ENCODE measurements at places on chromosomes 6 and 20.

- no peak for DNase-seq
These were observed 5.4 kb upstream of the CPXM1 start for GRCh38 chr20:2805689-2806350.

- no peak for DNase-seq
These were observed 383.6 kb downstream of the PREX1 start for GRCh38 chr20:48444249-48444648.

DNA sequence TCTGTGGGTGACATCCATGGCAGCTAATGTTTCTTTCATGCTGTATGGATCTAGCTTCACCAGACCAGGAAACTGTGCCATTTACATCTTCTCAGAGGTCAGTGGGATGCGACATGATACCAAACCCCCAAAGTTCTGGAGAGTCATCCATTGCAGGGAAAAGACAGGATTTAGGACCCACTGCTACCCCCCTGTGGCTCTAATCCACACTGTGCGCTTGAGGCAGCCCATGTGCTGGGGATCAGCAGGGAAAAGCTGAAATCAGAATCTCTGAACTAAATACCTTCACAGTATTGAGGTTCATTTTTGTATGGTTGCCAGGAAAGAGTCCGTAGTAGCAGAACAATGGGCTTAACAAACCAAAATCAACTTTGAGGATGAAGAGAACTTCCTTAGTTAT is 164.4 kb downstream of the TMEM242 start:
- no peak for DNase-seq

- peak; percentile 4 for DNase-seq
These were observed 174.3 kb downstream of the CDKAL1 start for GRCh38 chr6:20708367-20709124.

- no peak for DNase-seq
These were observed 94.0 kb upstream of the MCHR2 start for GRCh38 chr6:100088009-100088408.

DNA sequence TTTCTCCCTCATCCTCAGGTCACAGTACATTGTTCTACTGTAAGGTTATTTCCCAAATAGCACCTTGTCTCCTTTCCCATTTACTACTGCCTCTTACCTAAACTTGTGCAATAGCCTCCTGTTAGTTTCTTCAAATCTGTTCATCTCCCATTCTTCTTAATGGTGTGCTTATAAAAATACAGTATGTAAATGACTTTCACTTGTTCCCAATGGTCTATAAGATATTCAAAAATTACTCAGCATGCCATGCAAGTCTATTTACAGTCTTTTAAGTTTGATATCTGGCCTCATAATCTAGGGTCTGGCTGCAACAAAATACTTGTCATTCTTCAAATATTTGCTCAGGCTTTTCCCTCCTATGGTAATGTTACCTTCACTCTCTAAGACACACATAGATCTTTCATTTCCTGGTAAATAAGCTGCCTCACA is 31.5 kb upstream of the RHAG start:
- no peak for DNase-seq

- peak; percentile 40 for DNase-seq
These were observed 52.6 kb upstream of the MAFB start for GRCh38 chr20:40741507-40742106.

DNA sequence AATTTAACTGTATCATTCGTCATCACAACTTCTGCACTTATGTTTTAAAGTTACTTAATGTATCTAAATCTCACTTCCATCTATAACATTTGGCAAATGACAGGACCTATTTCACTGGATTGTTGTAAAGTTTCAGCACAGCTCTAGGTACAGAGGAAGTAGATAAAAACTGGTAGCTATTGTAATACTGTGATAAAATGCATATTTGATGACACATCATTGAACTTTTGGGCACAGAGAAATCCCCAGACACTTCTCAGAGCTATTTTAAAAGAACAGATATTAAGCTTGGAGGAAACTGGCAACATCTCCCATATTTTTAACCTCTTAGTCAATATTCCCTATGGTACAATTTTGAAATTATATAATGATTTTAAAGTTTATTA is 138.7 kb downstream of the RFPL4B start:
- DNase-seq, result no peak

GRCh38 chr20:42988319-42988718 is 201.4 kb downstream of the PTPRT start:
- no peak for DNase-seq

DNA sequence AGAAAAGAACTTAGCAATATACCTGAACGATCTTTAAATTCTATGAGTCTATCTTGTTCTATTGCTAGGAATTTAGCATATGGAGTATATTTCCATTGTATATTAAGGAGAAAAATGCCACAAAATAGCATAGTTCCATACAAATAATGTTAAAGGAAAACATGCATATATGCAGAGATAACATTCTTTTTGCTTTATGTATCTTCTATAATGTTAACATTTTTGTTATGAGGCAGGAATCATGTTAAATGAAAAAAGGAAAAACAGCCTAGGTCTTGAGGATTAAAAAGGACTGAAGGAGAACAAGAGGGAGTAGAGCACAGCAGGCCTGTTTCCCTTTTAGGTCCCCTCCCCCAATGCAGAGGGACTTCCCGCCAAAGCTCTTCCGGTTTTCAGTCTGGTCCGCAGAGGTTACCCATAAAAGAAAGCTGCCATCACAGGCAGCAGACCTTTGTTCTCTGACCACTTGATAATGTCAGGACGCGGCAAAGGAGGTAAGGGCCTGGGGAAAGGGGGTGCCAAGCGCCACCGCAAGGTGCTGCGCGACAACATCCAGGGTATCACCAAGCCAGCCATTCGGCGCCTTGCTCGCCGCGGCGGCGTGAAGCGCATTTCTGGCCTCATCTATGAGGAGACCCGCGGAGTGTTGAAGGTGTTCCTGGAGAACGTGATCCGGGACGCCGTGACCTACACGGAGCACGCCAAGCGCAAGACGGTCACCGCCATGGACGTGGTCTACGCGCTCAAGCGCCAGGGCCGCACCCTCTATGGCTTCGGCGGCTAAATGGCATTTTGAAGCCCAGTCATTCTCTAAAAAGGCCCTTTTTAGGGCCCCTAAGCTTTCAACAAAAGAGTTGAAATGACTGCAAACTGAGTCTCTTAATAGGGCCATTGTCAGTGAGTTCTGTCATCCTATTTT is 108.4 kb upstream of the PRSS16 start:
- peak; percentile 82 for DNase-seq

GRCh38 chr20:64196847-64197306 is 32.6 kb downstream of the MYT1 start:
- no peak for DNase-seq

- DNase-seq, result no peak
These were observed 5.4 kb upstream of the SIRPB1 start for GRCh38 chr20:1625083-1625690.

DNA sequence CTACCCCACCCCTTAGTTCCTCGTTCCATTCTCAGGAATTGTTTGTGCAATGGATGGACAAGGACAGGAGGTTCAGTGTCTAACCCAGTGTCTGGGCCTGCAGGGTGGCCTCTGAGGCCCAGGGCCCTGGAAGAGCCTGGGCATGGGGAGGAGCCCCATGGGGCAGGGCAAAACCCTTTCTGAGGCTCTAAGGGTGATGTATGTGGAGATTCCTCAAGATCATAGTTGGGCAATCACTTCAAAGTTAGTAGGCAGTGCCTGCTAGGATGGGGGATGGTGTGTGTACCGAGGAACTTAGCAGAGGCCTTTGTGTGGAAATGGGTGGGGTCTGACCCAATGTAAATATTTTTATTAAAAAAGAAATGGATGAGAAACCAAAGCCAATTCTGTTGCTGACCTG is 6.7 kb upstream of the C2 start:
- DNase-seq, result no peak

DNA sequence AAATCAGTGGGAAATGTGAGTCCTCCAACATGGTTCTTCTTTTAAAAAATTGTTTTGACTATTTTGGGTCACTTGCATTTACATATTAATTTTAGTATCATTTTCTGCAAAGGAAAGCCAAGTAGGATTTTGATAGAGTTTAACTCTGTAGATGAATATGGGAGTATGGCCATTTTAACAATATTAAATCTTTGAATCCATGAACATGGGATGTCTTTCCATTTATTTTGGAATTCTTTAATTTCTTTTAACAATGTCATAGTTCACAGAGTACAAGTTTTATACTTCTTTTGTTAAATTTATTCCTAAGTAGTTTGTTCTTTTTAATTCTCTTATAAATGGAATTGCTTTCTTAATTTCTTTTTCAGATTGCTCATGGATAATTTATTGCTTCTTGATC is 56.5 kb upstream of the ARMC2 start:
- no peak for DNase-seq

DNA sequence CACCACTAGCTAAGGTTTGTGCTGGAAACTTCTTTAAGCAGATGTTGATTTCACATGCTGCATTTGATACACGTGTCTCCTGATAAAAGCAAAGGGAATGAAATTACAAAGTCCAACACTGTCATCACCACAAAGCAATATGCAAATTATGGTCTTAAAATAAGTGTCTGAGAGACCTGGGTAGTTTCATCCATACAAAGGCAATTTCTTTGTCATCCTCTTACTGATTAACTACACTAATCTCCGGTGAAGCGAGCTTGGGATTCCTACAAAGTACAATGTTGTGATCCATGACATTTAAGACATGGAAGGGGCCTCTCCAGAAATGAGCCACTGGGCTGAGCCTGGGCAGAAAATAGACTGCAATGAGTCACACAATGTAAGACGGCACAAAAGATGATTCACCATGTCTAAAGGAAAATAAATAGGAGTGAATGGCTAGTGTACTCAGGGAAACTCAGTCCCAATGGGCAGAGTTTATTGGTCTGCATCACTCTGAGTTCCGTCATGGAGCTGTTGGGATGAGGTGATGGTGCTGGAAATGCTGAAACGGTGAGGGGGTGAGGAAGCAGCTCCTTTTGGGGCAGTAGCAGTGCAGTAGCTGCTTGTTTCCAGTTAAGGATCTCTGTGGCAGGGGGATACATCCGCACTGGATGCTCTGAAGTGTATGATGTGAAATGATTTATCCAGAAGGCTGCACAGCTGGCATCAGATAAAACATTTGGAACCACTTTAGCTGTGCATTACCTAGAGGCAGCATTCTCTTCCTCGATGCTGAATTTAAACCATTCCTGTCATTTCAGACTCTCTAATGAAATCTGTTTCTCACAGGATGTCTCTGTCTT is 103.3 kb downstream of the IBTK start:
- DNase-seq, result no peak

DNA sequence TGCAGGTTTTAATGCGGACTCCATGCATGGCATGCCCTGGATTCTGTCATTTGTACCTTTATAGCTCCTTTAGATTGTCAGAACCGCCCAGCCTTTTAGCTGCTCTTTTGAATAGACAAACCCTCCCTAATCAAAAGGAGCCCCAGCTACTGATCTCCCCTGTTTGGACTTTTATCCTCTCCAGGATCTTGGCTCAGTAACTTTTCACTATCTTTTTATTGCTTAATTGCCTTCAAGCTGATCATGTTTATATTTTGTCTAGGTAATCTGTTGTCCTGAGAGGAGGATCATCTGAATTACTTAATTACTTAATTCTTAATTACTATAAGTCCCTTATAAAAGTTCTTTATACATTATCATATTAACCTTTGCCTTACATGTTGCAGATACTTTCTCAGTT is 93.2 kb downstream of the HIVEP1 start:
- no peak for DNase-seq

- DNase-seq, result no peak
These were observed 182.9 kb downstream of the LY86 start for GRCh38 chr6:6771224-6771945.

DNA sequence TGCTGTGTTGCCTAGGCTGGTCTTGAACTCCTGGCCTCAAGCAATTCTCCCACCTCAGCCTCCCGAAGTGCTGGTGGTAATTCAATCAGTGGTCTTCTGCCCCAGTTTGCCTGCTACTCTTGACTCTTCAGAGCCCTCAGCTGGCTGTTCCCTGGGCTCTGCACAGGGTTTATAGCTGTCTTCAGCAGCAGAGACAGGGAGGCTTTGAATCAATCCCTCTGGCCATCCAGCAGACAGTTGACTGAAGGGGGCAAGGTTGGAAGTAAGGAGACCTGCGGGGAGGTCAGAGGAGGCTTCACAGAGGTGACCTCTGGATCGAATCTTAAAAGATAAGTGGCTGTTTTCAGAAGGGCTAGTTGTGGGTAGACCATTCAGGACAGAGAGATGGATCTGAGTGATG is 26.0 kb upstream of the KIF3B start:
- no peak for DNase-seq

- DNase-seq, result no peak
These were observed 34.7 kb upstream of the TBXT start for GRCh38 chr6:166202321-166202733.

- DNase-seq, result no peak
These were observed 261.5 kb upstream of the SOX4 start for GRCh38 chr6:21332077-21332476.

DNA sequence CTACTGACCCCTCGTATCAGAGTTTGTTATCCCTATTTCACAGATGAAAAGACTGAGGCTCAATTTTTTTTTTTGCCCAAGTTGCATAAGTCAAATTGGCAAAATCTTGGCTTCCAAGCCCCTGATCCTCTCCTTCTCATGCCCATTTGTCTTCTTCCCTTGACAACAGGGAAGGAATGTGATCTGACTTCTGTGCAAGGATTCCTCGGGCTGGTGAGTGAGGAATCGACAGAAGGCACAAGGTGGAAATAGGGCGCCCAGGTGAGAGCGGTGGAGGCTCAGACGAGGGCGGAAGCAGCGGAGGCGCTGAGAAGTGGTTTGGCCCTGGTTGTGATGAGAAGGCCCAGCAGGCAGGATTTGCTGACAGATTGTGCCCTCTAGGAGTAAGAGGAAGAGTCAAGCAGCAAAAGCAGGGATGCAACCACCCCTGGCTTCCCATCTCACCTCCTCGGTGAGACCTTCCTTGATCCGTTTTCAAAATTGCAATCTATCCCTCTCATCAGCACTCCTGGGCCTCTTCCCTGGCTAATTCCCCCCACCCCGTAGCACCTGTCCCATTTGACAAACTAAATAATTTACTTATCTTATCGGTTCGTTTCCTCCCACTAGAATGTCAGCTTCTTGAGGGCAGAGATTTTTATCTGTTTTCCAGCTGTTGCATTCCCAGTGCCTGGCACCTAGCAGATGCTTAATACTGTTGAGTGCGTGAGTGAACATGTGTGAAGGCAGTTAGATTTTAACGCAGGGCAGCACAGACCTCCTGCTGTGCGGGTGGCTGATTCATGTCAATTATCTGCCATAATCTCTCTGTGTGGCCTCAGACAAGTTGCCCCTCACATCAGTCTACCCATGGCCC is 3.7 kb upstream of the SIRPA start:
- DNase-seq, result no peak

DNA sequence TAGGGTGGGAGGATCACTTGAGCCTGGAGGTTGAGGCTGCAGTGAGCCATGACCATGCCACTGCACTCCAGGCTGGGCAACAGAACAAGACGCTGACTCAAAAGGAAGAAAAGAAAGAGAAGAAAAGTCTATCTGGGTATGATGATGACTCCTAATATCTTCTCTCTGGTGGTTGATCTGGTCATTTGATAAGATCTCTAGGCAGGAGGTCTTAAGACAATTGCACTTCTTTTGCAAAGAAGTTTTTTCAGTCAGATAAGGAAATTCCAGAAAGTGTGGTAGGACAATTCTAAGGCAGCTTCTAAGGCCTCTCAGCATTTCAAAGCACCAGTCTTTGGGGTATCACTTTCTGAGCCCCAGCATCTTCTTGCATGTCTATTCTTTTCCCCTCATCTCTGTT is 7.7 kb upstream of the AIF1 start:
- no peak for DNase-seq

- DNase-seq, result peak; percentile 20
These were observed 59.2 kb downstream of the RBM38 start for GRCh38 chr20:57450419-57450818.

- DNase-seq, result no peak
These were observed 25.9 kb downstream of the NEDD9 start for GRCh38 chr6:11206576-11206975.

GRCh38 chr6:15819226-15819625 is 156.4 kb upstream of the DTNBP1 start:
- DNase-seq, result no peak

- no peak for DNase-seq
These were observed 4.2 kb downstream of the MMP9 start for GRCh38 chr20:46012921-46013320.
